ENCODE measurements at places on chromosomes 6 and 20. TPM values are rescaled to one million over a fixed set of nuclear protein-coding genes. Genes with fewer than 3 reads are reported as not detected.

DNA sequence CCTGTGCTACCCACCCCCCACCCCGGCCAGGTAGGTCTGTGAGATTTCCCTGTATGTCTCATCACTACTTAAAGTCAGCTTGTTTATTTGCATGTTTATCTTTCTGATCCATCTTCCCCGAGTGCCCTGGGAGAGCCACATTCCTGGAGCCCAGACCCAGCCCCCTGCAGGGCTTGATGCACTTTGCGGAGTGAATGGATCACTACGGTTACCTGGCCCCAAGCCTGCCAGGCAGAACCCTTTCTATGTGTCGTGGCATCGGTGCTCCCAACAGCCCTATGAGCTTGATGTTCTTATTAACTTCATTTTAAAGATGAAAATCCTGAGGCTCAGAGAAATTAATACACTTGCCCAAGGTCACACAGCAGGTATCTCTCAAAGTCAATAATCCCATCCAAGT, 13.6 kb upstream of the SLCO4A1 start:
- no peak overlapping the region for H3K4me3 ChIP-seq
- DNase-seq = no peak
- H3K4me1 ChIP-seq = peaks cover 11% of the 10 kb centered on the region
- H3K27me3 ChIP-seq = no peaks in the 10 kb centered on the region
- no peaks in the 10 kb centered on the region for H3K36me3 ChIP-seq

The PNPLA1 gene
- 3.5 TPM for total RNA-seq

DNA sequence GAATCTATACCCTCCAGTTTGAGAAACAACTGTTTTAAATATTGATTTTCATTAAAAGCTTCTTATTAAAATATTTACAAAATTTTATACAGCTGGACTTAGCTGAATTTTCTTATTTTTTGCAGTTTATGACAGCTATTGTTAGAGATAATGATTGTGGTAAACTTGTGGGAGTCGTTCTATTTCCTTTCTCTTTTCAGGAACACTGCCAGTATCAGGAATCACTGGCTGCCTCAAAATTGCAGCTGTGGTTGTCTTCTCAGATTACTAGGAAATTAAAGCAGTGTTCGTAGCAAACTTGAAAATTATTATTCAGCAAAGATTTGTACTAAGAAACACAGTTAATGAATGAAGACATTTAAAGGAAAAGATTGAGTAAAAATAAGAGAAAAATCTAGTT, 311.0 kb downstream of the CENPW start:
- no peaks in the 10 kb centered on the region for H3K36me3 ChIP-seq
- H3K27me3 ChIP-seq = no peaks in the 10 kb centered on the region
- no peak for DNase-seq
- H3K27ac ChIP-seq = no peak overlapping the region
- no peaks in the 10 kb centered on the region for H3K4me1 ChIP-seq
- no peak overlapping the region for H3K4me3 ChIP-seq

The MICB gene
- 5.4 TPM for total RNA-seq

The GRM1 gene
- total RNA-seq = 2.0 TPM

The SLPI gene
- 8.2 TPM for total RNA-seq

GRCh38 chr6:100538086-100538485, 73.4 kb upstream of the SIM1 start:
- H3K4me3 ChIP-seq = no peak overlapping the region
- H3K36me3 ChIP-seq = no peaks in the 10 kb centered on the region
- no peak for DNase-seq
- H3K27me3 ChIP-seq = no peaks in the 10 kb centered on the region
